Stimulated activated CD4-positive, alpha-beta T cell treated with anti-CD3 and anti-CD28 coated beads, Interleukin-12 subunit alpha, Interleukin-12 subunit beta, amount 100 ng/mL, for 48 hours (primary cell): ENCODE measurements at places on chromosomes 16 and 17.

DNA sequence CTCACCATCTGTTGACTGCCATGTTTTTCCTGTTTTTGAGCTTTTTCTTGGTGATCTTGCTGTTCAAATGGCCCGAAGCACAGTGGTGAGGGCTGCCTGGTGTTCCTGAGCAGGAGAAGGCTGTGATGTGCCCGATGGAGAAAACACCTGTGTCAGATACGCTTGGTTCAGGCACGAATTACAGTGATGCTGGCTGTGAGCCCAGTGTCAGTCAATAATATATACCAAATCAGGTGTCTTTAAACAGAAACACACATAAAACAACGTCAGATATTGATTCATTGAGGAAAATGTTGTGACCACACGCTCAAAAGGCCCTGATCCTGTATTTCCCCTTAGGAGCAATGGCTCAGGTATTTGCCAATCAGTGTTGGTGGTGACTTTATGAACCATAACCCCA lies 111.7 kb downstream of the SDR42E1 start:
- DNase-seq, result no peak

GRCh38 chr16:88758227-88758943 lies 26.6 kb downstream of the PIEZO1 start:
- no peak for DNase-seq

DNA sequence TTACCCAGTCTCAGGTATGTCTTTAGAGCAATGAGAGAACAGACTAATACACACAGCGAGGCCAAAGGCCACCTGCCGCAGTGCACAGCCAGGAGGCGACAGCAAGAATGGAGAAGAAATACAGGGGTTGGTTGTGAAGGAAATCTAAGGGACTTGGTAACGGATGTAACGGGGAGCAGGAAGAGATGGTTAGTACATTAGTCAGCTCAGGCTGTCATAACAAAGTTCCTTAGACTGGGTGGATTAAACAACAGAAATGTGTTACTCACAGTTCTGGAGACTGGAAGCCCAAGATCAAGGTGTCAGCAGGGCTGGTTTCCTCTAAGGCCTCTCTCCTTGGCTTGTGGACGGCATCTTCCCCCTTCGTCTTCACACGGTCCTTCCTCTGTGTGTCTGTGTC lies 47.1 kb downstream of the TVP23C start:
- no peak for DNase-seq

DNA sequence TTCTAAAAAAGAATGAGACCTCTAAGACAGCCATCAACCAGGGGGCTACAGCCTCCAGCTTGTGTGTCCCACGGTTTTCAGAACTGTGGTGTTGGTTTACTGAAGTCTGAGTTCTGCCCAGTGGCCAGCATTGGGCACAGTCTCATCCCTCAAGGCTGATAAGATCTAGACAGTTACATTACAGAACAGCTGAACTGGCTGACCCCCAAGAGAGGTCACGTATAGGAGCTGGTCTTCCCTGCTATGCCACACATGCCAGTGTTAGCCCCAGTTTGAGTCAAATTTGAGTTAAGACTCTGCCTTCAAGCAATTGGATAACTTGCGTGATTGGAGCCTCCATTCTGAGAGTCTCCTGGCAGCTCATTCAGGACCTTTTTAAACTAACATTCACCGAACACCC lies 14.8 kb upstream of the NUP93 start:
- DNase-seq, result no peak

- no peak for DNase-seq
These were observed 1.1 kb upstream of the ZNF200 start for GRCh38 chr16:3235856-3236669.

- no peak for DNase-seq
These were observed 1.3 kb downstream of the METRN start for GRCh38 chr16:716200-716568.
